Activated naive CD4-positive, alpha-beta T cell treated with Interleukin-2 at 50 U/mL for 16 hours (primary cell): ENCODE measurements at places on chromosomes 16 and 17.

- DNase-seq = no peak
These were observed 10.4 kb downstream of the COG1 start for GRCh38 chr17:73203135-73203787.

DNA sequence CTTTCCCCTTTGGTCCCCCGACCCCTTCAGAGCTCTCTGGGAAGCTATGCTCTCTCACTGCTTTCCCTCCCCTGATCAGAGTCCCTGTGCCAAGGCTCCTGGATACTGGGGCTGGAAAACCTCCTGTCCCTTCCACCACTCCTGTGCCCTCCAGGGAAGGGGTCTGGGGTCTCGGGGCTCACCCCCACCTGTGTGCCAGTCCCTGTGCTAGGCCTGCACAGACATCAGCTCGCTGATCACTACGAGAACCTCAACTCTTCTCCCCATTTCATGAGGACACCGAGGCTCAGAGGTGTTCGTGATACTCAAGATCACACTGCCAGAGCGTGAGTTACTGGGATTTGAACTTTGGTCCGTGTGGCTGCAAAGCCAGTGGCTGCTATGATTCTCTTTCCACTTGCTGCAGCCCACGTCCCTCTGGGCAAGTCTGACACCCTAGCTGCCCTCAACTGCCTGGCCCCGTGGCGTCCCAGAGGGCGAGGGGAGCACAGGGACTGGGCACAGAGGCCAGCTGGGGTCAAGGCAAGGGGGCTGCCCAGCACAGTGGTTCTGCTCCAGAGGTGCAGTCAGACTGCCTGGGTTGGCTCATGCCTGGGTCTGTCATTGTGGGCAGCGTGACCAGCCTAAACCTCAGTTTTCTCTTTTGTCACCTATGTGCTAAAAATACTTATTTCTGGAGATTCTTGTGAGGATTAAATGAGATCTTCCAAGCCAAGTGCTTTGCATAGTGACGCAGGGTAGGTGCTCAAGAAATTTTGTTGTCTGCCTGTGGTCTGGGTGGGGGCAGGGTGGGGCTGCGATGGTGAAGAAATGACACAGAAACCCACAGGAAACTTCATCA, 43.8 kb upstream of the TOB1 start:
- DNase-seq = peak; percentile 73

DNA sequence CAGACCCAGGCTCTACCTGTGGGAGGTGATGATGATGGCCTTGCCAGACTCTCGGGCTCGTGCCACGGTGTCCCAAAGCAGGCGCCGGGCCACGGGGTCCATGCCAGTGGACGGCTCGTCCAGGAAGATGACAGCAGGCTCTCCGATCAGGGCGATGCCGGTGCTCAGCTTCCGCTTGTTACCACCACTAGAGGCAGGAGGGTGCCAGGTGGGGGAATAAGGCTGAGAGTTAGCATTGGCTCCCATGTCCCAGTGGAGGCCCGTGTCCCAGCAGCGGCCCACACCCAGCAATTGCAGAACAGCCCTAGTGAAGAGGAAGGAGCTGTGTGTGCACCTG, 10.3 kb upstream of the RNPS1 start:
- no peak for DNase-seq

DNA sequence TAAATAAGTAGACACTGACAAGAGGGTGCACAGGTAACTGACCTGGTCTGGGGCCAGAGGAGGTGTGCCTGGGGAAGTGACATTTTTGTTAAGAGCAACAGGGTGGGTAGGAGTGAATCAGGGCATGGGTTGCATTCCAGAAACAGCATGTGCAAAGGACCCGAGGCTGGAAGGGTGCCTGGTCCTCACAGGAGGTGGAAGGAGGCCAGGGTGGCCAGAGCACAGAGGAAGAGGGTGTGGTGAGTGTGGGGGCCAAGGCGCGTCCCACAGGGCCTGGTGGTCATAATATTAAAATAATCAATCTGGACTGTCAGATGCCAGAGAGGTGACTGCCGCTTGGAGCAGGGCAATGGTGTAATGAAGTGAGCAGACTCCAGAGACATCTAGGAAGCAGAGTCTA, 14.3 kb downstream of the ARHGAP23 start:
- DNase-seq = no peak

DNA sequence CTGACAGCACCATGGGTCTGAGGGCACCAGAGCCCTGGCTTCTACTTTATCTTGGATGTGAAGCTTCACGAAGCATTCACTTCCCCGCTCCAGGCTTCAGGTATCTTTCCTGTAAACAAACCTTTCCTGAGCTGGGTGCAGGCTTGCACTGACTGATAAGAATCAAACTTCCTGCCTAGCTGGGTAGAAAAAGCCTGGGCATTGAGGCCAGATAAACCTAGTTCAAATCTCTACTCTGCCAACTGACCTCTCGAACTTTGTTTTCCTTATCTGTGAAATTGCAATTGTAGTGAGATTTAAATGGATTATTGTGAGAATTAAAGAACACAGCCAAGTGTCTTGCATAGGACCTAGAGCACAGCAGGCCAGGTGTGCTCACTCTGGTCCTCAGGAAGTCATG, 2.9 kb upstream of the TMEM208 start:
- DNase-seq = no peak

DNA sequence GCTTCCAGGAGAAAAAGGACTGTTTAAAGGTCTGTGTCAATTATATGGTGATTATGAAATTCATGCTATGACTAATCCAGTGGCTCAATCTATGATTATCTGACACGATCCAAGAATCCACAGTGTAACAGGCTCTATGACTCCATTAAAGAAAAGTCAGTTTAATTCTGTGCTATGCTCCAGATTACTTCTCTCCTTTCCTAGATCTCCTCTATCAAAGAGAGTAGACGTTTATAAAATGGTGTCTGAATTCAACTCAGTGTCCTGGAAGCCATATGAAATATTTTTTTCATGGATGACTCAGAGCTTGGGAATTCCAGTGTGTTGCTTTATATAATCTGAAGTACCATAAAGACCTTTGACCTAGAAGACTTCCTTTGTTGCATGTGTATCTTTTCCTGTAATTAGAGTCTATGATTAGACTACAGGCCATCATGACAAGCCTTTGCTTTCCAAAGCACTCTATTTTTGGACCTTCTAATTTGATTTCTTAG, 27.0 kb upstream of the NF1 start:
- DNase-seq = no peak

GRCh38 chr16:59030923-59031485, 296.9 kb upstream of the GOT2 start:
- DNase-seq = no peak

GRCh38 chr16:13042291-13042685, 140.9 kb downstream of the SHISA9 start:
- DNase-seq = no peak

DNA sequence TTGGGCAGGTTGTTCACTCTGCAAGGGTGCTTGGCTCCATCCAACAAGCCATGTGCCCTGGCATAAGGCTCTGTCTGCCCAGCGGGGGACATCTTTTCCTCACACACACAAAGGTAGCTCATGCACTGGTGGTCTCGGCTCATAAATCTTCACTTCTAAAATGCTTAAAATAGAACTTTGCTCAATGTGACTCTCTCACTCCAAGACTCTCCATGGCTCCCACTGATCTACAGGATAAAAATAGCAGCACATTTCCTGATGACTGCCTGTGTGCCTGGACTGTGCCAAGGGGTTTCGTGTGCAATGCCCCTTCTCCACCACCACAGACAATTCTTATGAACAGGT, 15.1 kb upstream of the CIBAR2 start:
- no peak for DNase-seq

DNA sequence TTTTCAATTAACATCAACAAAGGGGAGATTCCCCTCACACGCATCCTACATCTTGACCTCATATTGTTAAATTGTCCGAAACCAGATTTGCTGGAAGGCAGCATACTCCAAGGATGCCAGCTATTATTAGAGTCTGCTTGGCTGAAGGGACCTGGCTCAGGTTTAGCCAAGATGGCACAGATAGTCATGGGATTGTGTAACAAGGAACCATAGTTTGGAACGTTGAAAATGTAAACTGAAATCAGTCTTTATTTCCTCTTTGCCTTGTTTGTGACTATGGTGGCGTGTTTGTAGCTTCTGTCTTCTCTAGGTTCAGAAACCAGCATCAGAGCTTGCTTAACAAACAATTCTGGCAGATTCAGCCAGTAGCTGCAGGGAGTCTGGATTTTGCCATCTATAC, 5.9 kb downstream of the ARSG start:
- no peak for DNase-seq
